ENCODE measurements at places on chromosomes 12 and 14. TPM values are rescaled to one million over a fixed set of nuclear protein-coding genes. Genes with fewer than 3 reads are reported as not detected.

The THTPA gene
- polyA plus RNA-seq: 9.3 TPM

The SYCP3 gene
- polyA plus RNA-seq: 0.06 TPM

The OR6C74 gene
- not detected for polyA plus RNA-seq

The OTUB2 gene
- polyA plus RNA-seq: 2.1 TPM

The CCDC177 gene
- polyA plus RNA-seq: not detected

- no peak for DNase-seq
These were observed 229.2 kb upstream of the PPFIA2 start for GRCh38 chr12:81988362-81988761.

DNA sequence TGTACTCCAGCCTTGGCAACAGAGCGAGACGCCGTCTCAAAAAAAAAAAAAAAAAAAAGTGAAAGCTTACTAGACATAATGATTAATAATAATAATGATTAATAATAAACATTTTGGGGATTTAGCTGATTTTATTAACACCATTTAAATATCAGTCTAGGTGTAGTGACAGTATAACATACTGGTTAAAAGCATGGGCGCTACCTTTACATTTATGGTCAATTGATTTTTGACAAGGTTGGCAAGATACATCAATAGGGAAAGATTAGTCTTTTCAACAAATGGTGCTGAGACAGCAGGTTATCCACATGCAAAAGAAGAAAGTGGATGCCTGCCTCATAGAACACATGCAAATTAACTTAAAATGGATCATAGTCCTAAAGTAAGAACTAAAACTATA is 34.3 kb downstream of the TXNRD1 start:
- no peak for DNase-seq

GRCh38 chr12:80763874-80764273 is 47.2 kb downstream of the MYF5 start:
- DNase-seq: no peak

DNA sequence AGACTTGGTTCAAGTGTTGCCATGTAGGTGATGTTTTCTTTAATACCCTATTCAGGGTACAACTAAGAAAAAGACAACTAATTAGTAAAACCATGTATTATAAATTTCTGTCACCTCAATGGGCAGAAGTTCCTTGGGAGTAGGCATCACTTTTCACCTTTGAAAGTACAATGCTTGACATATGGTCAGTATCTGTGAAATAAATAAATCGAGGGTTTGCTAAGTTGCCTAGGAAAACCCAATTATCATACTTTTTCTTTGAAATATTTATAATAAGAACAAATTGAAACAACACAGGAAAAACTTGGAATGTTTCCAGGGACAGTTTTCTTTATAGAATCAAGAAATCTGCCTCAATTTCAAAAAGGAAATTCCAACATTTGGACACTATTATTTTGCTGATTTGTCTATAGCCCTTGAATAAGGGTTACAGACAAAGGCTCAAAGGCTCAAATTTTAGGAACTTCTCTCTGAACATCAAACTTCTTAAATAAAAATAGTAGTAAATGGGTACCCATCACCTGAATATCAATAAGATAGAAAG is 13.7 kb downstream of the FGD6 start:
- DNase-seq: no peak

Measured in AG04450 (cell line).